Activated CD8-positive, alpha-beta memory T cell treated with anti-CD3 and anti-CD28 coated beads for 1 hour (primary cell): ENCODE measurements at places on chromosomes 2 and 18.

- DNase-seq = no peak
Observed at GRCh38 chr2:101361522-101361921, 25.8 kb downstream of the CREG2 start.

- DNase-seq = no peak
Observed at GRCh38 chr2:177359836-177360595, 32.6 kb upstream of the AGPS start.

DNA sequence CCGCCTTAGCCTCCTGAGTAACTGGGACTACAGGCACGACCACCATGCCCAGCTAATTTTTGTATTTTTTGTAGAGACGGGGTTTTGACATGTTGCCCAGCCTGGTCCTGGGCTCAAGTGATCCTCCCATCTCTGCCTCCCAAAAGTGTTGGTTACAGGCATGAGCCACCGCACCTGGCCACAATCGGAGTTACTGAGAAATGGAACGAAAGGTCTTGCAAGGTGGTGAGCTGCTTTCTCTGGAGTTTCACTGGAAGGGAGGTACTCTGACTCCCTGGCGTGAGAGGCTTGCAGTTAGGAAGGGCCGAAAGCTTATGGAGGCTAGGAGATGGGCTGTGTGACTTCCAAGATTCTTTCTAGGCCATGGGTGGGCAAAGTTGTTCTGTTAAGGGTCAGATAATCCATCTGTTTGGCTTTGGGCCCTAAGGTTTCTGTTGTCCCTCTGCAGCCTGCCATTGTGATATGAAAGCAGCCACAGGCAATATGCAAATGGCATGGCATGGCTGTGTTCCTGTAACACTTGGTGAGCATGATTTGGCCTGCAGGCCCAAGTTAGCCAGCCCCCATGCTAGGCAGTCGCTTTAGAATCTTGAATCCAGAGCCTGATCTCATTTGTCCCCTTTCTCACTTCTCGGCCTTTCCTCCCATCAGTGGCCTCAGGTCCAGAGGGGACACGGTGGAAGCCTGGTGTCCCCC is 7.9 kb downstream of the EFHD1 start:
- no peak for DNase-seq

DNA sequence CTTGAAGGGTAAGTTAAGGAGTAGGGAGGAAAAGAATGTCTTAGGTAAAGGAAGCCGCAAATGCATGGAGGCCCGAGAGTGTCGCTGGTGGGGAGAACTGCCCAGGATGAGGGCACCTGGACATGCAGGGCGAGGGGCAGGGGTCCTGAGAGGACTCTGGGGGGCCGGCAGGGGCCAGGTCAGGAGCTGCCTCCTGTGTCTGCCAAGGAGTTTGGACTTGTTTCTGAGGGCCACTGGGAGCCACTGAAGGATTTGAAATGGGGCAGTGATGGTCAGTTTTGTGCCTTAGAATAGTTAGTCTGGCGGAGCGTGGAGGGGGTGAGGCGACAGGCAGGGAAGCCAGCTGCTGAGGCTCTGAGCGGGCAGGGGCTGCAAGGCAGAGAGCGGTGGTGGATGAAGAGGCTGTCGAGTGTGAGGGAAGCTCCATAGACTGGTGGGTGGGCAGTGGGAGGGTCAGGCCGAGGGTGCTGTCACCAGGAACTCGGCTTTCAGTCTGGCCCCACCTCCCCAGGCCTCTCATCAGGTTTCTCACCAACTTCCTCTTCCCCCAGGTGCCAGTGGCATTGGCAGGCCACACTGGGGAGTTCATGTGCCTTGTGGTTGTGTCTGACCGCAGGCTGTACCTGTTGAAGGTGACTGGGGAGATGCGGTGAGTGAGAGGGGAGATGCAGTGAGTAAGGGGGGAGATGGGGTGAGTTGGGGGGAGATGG is 14.7 kb upstream of the SLC4A3 start:
- DNase-seq = no peak

GRCh38 chr2:220949466-220949865 is 622.6 kb downstream of the EPHA4 start:
- DNase-seq = no peak

GRCh38 chr2:15641530-15641982 is 49.9 kb downstream of the DDX1 start:
- DNase-seq = no peak

DNA sequence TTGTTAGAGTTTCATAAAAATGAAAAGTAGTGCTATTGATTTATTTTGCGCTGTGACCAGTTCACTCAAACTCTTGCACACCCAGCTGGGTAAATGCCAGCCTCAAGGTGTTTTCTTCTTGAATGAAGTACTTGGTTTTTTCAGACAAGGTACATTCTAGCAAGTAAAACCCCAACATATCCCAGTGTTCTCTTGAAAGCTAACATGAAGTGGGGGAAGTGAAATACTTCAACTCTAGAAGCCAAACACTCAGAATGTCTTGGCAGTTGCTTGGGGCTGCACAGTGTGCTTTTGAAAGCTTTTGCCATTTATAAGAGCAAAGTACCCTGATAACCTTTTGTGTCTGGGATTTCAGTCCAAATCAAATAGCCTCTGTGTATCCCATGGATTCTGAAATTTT is 13.4 kb downstream of the NPAS2 start:
- DNase-seq = no peak

- DNase-seq = no peak
Observed at GRCh38 chr2:43078781-43079755, 147.3 kb downstream of the ZFP36L2 start.

DNA sequence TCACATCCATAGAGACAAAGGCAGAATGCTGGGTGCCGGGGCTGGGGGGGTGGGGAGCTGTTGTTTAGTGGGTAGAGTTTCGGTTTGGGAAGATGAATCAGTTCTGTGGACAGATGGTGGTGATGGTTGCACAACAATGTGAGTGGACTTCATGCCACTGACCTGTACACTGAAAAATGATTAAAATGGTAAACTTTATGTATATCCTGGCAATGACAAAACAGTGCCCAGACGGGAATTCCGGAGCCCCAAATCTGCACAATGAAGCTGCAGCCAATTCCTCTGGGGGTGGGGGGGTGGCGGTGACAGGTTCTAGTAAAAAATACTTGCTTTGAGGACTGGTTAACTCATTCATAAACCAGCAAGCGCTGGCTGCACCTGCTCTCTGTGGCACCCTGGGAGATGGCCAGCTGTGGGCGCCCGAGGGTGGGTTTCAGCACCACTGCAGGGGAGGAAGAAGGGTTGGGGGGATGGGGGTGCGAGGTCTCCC is 81.8 kb upstream of the HPCAL1 start:
- DNase-seq = no peak

DNA sequence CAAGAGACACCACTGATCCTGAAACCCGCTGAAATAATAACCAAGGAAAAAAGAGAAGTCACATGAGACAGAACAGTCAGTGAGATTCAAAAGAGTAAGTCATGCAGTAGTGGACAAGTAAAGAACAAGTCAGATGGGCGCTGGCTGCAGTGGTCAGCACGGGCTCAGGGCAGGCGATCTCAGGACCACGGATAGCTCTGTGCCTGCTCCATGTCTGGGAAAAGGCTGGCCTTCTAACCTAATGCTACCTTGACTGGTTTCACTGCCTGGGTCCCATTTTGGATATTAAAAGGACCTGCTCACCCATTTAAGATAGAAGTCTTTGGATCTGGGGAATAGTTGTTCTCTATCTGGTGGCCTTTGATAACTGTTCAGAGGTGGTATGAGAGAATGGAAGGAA is 61.7 kb upstream of the LCLAT1 start:
- DNase-seq = no peak

DNA sequence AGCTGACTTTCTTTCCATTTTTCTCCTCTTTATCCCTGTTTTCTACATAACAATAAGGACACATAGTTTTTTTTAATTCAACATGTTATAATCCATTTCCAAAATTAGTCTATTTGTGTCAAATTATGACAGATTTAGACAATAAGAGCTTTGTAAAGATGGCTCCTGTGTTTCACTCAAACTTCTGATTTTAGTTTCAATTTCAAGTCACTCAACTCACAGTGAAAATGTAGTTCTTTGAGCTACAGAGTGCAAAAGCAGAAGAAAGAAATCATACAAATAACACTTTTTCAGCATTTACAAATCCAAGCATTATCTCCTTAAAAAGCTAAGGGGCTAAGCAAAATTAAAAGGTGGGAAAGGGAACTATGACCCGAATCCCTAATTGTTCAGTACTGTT is 340.7 kb upstream of the TRIB2 start:
- DNase-seq = no peak

- DNase-seq = no peak
Observed at GRCh38 chr2:196233805-196234475, 62.6 kb upstream of the STK17B start.

DNA sequence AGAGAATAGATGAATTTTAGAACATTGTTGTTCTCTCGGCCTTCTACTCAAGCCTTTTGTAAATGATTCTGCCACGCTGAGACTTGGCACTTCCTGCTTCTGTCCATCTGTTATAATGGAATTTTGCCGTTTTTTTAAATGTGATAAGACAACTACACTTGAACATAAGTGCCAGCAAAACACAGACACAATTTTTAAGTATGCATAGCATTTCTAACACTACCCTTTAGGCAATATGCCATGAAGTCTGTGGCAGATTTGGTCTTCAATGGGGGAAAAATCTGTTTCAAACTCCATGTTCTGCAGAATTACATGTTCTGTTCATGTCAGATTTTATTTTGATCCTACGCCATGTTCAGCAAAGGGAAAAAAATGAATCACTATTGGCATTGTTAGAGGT is 1170.7 kb upstream of the SLC39A10 start:
- no peak for DNase-seq

- DNase-seq = no peak
Observed at GRCh38 chr2:111967018-111967417, 68.6 kb downstream of the MERTK start.

GRCh38 chr2:181036848-181037603 is 56.6 kb downstream of the UBE2E3 start:
- DNase-seq = no peak

- no peak for DNase-seq
Observed at GRCh38 chr18:40371673-40372072, 1583.4 kb upstream of the PIK3C3 start.

- no peak for DNase-seq
Observed at GRCh38 chr2:143431316-143431715, 302.1 kb downstream of the ARHGAP15 start.

- DNase-seq = no peak
Observed at GRCh38 chr2:175187378-175187777, 5.9 kb upstream of the ATP5MC3 start.

- no peak for DNase-seq
Observed at GRCh38 chr2:119431155-119431975, at the start of gene TMEM37. Gene TMEM37, plus strand, starts transcription at chr2:119431854. Its CDS starts 50 bp downstream, at chr2:119431904.

DNA sequence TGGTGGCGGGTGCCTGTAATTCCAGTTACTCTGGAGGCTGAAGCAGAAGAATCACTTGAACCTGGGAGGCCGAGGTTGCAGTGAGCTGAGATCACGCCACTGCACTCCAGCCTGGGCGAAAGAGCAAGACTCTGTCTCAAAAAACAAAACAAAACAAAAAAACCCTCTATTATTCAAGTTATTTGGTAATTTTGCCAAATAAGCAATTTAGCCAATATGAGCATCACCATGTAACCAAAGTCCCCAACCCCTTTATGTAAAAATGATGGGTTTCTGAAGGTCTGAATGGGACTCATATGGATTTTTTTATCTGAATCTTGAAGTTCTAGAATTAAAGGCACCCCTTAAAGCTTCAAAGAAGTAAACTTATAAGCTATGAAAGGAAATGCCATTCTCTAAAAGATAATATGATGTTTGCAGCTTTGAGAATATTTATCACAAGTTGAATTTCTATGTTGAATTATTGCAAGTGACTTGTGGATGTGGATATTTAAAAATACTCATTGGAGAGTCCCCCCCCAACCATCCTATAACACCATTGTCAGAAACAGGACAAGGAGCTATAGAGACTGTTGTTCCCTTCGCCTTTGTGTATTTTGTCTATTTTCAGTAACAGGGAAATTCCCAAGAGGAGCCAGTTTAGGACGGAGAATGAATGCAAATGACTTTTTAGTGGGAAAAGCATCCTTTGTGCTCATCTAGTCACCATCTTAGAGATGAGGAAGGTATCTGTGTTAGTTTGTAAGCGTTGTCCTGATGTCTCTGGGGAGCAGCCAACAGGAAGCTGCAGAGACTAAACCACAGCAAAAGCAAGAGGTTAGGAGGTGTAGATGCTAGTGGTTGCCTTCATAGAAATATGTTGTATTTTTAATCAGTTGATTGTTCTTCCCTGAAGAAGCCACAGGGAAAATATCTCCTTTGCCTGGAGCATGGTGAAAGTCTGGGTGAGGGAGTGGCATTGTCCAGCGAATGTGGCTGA is 68.3 kb downstream of the TET3 start:
- no peak for DNase-seq

DNA sequence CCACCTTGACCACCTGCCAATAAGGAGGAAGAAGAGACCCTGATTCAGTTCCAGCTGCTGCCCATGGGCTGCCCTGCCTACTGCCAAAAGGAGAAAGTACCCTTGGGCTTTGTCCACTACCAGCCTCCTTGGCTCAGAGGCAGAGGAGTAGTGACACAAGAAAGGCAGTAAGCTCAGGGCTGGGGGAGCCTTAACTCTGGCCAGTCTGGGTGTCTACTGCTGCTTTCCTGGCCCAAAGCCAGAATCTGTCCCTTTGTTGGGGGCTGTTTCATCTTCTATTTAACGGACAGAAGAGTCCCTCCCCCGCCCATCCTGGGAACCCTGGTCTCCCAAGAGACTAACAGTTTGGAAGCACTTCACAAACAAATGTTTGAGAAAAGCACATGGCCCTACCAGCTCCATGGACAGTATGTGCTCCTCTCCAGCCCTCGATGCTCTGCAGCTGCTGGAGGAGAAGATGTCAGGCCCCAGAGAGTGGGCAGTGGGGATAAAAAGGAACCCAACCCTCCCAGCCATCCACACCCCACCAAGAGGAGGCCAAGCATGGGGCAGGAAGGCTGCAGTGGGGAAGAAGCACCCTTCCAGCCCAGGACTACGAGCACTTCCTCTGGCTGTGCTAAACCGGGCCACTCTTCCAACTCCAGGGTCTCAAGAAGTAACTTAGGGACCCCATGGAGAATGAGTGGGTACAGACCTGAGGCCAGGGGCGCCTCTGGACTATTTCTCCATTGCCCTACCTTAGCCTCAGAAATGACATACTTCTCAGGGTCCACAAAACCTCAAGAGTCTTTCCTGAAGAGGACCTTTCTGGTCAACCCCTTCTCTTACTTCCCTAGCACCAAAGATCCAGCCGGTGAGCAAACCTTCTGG is 1.2 kb downstream of the ATG9A start:
- no peak for DNase-seq

GRCh38 chr2:238498188-238498587 is 71.5 kb downstream of the ASB1 start:
- no peak for DNase-seq

- DNase-seq = no peak
Observed at GRCh38 chr2:9319338-9319715, 104.0 kb downstream of the ITGB1BP1 start.

GRCh38 chr2:219638217-219638947 is 11.0 kb downstream of the SLC4A3 start:
- no peak for DNase-seq

- DNase-seq = no peak
Observed at GRCh38 chr2:30366199-30366691, 80.8 kb upstream of the LCLAT1 start.

GRCh38 chr2:168601741-168602140 is 145.7 kb downstream of the CERS6 start:
- DNase-seq = no peak
